ENCODE measurements at places on chromosomes 3 and 15.

GRCh38 chr3:176961916-176962315 lies 235.4 kb downstream of the TBL1XR1 start:
- DNase-seq = no peak

- DNase-seq = no peak
Measured at GRCh38 chr3:39126532-39127071, 19.1 kb downstream of the TTC21A start.

DNA sequence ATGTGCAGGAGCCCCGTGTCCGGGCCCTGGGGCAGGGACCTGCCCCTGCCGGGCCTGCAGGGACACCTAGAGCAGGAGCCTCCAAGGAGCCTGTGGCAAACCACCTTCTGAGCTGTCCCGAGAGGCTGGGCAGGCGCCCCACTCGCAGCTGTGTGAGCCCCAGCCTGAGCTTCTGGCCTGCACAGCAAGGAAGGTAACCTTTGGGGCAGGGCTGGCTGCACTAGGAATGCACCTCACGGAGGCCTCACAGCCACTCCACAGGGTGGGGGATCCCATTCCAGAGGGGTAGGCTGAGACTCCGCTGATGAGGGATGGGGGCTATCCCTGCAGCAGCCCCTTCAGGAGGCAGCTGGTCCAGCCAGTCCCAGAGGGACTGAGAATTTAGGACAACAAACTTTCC lies 68.1 kb downstream of the DNAJB8 start:
- no peak for DNase-seq

DNA sequence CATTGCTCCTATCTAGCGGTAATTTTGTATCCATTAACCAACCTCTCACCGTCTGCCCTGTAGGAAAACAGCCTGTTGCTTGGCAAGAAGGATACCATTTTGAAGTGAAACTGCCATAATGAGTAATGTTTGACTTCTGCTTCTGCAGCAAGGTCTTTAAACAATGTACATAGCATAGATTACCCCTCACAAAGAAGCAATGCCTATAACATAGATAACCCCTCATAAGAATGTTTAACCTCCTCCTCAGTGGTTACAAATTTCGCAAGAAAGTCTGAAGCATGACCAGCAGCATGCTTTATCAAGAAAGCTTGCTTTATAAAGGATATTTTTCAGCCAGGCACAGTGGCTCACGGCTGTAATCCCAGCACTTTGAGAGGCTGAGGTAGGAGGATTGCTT lies 61.2 kb upstream of the MFGE8 start:
- no peak for DNase-seq

GRCh38 chr3:131053043-131053859 lies 26.6 kb downstream of the NEK11 start:
- no peak for DNase-seq

DNA sequence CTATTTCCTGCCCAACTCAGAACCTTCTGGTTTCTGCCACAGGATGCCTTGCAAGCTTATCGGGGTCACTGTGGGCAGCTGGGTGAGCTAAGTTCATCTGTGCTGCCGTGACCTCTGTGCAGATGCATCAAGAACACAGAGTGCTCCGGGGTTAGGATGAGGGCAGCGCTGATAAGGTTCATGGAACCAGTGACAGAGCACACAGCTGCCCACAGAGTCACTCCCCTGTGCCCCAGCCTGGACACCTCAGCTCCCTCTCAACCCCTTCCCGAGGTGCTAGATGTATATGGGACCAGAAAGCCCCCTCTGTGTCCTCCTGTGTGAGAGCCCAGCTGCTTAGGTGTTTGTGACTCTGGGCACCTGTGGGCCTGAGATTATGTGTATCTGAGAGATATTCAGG lies 15.8 kb upstream of the ALAS1 start:
- DNase-seq = no peak

GRCh38 chr3:6736836-6737629 lies 123.9 kb upstream of the GRM7 start:
- DNase-seq = no peak

- DNase-seq = no peak
Measured at GRCh38 chr3:16801698-16802097, 83.1 kb upstream of the PLCL2 start.

- no peak for DNase-seq
Measured at GRCh38 chr3:88105325-88105724, 44.4 kb upstream of the C3orf38 start.

- no peak for DNase-seq
Measured at GRCh38 chr3:180881065-180881801, 31.2 kb upstream of the FXR1 start.

GRCh38 chr3:12301513-12301912 lies 12.6 kb downstream of the PPARG start:
- DNase-seq = no peak

GRCh38 chr15:89150287-89150686 lies 62.0 kb downstream of the ABHD2 start:
- no peak for DNase-seq

DNA sequence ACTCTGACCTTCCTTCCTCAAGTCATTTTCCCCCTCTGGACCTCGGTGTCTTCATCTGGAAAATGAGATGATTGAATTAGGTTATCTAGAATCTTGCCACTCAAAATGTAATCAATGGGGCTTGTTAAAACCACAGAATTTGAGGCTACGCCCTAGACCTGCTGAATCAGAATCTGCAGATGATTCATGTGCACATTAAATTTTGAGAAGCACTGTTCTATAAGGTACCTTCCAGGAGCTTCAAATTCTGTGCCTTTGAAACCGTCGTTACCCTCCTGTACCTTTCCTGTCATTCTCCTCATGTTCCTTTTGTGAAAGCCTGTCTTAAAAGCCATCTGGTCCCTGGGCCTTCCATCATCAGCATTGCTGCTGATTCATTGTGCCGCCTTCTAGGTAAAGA lies 172.4 kb upstream of the TOPAZ1 start:
- no peak for DNase-seq
